Chondrocyte (in vitro differentiated cells): ENCODE measurements at places on chromosomes 7 and 10. TPM values are rescaled to one million over a fixed set of nuclear protein-coding genes. Genes with fewer than 3 reads are reported as not detected.

Gene GDF10
- total RNA-seq: 0.31 to 3.2 TPM (median 0.67 TPM) in 3 replicates

Gene GDF2
- not detected in 3 replicates for total RNA-seq

Gene ZNF425
- 4.0 to 4.5 TPM (median 4.1 TPM) in 3 replicates for total RNA-seq

Gene SLC13A1
- not detected in 3 replicates for total RNA-seq

Gene LAMB1
- total RNA-seq: 405 to 481 TPM (median 466 TPM) in 3 replicates

Gene ANKIB1
- total RNA-seq: 65.6 to 77.7 TPM (median 76.3 TPM) in 3 replicates

Gene CLDN4
- total RNA-seq: 0.35 to 0.80 TPM (median 0.51 TPM) in 3 replicates

Gene MGMT
- 12.1 to 13.9 TPM (median 13.0 TPM) in 3 replicates for total RNA-seq
